ENCODE measurements at places on chromosomes 1 and 21.

- no peak for DNase-seq
Observed at GRCh38 chr1:31651089-31651420, 6.4 kb upstream of the PEF1 start.

DNA sequence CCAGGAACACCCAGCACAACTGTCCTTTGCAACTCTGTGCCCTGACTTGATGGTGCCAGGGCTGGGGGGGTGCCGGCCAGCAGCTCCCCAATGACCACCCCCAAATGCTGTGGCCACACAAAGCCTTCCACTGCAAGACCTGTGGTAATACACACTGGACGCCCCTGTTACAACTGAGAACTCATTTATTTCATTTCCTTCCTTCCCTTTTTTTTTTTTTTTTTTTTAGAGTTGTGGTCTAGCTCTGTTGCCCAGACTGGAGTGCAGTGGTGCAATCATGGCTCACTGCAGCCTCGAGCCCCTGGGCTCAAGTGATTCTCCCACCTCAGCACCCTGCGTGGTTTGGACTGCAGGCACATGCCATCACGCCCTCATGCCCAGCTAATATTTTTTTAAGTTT lies 25.2 kb downstream of the TP73 start:
- DNase-seq, result no peak

- no peak for DNase-seq
Observed at GRCh38 chr1:160685266-160685665, 26.4 kb downstream of the CD48 start.

GRCh38 chr1:47871799-47872353 lies 125.3 kb downstream of the TRABD2B start:
- DNase-seq, result no peak

GRCh38 chr1:9753121-9753531 lies 70.6 kb downstream of the CLSTN1 start:
- DNase-seq, result no peak

- DNase-seq, result no peak
Observed at GRCh38 chr1:154129391-154129970, 25.4 kb downstream of the NUP210L start.

DNA sequence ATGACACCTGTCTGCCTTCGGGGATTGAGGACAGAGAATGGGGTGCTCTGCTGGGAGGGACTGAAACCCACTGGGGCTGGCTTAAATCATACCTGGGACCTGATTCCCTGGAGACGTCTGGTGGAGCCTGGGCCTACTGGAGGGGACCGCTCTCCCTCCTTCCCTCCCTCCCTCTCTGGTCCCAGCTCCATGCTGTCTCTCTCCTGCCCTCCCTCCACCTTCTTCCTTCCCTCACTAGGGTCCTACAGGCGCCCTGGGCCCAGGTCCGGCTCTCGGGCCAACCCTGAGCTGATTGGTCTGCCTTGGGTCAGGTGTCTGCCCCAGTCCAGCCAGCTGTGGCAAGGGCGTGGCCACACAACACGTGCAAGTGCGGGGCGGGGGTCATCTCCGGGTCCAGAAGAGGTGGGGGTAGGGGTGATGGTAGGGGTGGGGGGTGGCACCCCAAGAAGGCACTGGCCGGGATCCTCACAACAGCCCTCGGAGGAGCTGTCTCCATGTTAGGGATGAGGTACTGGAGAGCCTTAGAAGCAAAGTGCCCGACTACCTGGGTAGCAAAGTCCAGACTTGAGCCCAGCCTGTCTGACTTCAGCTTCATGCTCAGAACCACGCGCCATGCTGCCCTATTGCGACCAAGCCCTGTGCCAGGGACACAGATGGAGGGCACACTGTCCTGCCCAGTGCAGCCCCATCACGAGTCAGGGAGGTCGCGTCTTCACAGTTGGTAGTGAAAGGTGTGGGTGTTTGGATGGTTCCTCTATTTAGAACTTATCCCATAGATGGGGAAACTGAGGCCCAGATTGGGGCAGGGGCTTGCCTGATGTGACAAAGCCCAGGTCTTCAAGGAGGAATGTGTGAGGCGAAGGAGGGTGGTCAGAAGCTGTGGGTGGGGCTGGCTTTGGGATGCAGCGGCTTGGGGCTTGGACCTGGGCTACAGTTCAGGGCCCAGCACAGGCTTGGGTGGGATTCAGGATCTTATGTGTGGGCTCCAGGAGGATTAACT lies 574.1 kb downstream of the PTPRU start:
- no peak for DNase-seq

GRCh38 chr1:83889707-83890106 lies 109.2 kb downstream of the TTLL7 start:
- DNase-seq, result no peak
